CD4-positive, alpha-beta T cell treated with Interleukin-4 for 4 hours (primary cell): ENCODE measurements at places on chromosomes 2 and 18.

DNA sequence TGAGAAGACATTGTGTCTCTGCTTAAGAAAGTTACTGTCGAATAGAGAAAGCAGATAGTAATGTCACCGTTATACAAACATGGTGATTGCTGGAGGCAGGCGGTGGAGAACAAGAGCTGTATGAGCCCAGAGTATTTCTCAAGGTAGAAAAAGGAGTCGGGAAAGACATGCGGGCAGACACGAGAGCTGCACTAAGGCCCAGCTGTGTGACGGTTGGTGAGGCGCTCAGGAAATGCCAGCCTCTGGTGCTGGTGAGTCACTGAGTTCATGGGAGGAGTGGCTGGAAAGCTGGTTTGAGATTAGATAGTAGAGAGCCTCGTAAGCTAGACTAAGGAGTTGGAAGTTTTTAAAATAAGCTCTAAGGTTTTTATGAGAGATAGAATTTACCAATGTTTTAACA, 390.9 kb upstream of the TRIB2 start:
- no peak for DNase-seq

DNA sequence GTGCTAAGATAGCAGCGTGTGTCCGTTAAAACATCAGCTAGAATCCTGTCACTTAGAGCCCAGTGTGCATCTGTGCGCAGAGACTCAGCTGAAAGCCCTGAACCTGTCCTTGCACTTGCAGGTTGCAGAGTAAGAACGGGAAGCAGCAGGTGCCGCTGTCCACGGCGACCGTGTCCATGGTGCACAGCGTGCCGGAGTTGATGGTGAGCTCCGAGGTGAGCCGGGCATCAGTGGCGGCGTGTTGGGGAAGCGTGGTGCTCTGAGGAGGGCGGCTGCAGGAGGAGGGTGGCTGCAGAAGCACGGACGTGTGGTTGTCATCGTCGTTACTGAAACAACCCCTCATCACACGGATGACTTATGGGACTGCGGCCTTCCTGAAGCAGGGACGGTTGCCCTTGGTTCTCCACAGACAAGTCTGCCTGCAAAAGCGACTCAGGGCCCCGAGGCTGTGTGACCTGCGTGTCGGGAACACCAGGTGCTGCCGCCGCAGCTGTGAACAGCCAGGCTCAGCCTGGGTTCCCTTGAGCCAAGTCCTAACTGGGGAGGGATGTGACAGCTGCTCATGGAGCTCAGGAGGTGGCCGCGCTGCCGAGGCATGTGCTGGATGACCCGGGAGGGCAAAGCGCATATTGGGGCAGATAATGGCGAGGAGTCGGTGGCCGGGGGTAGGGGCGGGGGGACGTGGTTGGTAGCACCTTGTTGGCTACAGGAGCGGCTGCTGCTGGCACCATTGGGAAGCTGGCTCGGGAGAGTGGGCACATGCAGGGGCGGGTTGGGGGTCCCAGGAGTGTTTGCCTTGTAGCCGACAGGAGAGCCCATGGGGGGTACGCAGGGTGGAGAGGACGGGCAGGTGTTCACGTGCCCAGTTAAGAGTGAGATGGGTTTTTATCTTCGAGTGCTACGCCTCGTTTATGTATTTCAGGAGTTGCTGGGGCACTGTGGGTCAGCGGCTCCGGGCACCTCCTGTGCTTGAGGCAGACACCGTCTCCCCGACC, 16.6 kb downstream of the CTDP1 start:
- DNase-seq = no peak

GRCh38 chr18:75723521-75724340, 296.2 kb upstream of the SMIM21 start:
- DNase-seq = no peak

- no peak for DNase-seq
These were observed 66.0 kb upstream of the ACSL3 start for GRCh38 chr2:222794585-222795449.

GRCh38 chr18:37419866-37420265, 145.7 kb downstream of the CELF4 start:
- DNase-seq = no peak

- no peak for DNase-seq
These were observed 270.6 kb downstream of the CELF4 start for GRCh38 chr18:37294951-37295350.

DNA sequence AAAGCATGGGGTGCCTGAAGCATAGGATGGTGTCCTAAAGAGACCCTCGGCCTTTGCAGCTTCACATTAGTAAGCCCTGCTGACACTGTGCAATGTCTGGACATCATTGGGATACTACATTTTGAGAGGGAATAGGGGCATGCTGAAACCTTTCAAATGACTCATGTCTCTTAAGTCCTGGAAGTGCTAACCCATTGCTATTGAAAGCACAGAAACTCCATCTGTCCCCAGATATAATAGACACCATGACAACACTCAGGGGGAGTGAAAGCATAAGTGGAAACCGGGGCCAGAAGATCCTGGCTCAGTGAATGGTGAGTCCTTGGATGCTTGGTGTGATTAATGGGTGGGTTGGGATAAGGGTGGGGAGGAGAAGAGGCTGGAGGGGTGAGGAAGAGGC, 595.5 kb upstream of the ID2 start:
- no peak for DNase-seq

DNA sequence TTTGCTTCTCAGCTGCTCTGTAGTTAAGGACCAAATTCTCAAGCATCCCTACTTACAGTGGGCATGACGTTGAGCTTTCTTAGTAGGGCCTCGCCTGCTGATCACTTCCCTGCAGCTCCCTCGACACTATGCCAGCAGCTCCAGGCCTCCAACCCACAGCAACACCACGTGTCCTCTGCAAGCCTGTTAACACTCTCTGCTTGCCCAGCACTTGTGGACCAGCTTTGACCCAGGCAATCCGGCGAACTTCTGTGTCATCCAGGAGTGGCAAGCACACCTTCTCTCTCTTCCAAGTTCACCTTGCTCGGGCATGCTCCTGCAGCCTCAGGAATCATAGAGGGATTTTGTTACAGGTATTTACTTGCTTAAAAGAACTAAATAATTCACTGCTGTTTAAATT, 138.6 kb upstream of the FHL2 start:
- no peak for DNase-seq

- peak; percentile 21 for DNase-seq
These were observed 199.6 kb downstream of the HRH4 start for GRCh38 chr18:24659827-24660720.

DNA sequence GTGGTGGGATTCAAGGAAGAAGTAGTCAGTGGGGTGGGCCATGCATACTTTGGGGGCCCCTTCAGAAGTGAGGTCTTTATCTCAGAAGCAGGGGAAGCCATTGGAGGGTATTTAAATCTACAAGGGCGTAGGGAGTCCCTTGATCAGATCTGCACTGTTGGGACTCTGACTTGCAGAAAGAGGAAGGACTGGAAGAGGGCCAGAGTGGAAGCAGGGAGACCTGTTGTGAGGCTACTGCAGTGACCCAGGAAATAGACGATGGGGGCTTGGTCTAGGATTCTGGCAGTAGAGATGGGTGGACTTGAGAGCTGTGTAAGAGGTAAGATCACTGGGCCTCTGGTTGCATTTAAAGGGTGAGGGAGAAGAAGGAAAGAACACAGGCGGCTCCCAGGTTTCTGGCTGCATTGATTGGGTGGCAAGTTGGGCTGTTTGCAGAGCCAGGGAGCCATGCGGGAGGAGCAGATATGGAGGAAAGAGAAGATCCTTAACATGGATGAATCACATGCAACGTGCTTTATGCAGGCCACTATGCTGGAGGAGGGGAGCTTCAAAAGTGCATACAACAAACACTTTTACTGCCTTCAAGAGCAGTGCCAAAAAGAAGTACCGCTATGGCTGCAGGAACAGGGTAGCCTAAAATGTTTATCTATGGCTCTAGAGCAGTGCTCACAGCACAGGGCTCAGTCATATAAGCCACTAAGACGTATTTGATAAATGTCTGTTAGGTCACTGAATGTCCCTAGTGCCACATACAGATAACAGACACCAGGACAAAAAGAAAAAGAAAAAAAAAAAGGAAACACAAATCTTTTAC, 2.3 kb downstream of the SFXN5 start:
- DNase-seq = no peak

DNA sequence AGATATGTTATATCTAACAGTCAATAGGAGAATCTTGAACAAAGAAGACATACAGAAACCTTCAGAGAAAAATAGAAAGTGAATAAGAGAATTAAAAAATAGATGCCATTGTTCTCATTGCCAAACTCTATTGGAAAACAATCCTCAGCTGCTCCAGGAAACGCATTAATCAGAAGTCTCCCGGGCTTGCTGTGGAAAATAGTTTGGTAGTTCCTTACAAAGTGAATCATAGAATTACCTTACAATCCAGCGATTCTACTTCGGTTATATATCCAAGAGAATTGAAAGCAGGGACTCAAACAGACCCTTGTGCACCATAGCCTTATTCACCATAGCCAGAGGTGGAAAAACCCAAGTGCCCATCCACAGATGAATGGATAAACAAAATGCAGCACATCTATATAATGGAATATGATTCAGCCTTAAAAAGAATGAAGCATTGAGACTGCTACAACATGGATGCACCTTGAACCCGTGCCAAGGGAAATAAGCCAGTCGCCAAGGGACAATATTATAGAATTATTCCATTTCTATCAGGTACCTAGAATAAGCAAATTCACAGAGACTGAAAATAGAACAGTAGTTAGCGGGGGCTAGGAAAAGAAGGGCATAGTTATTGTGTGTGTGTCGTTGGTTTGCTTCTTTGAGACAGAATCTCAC, 21.9 kb upstream of the CHRNA1 start:
- DNase-seq = no peak

GRCh38 chr2:201383136-201383535, 26.0 kb upstream of the FLACC1 start:
- no peak for DNase-seq

DNA sequence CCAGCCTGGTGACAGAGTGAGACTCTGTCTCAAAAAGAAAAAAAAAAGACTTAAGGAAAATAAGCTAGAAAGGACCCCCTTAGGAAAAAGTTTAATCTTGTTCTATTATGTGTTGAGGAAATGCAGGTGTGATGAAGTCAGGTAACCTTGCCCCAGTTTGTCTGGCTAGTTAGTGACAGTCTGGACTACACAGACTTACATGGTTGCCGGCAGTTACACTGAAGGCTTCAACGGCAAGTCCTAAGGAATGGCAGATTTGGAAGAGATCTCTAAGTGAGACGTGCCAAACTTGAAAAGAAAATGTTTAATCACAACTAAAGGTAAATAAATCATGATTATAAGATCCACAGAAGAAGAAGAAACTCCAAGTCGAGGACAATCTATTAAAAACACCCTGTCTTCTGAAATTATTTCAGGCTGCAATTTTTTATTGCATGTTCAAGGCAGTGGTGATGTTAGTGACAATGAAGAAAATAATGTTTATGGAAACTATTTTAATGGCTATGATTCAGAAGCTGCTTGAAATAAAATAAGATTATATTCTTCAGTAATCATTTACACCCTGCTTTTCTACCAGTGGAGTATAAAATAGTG, 84.2 kb downstream of the TTC27 start:
- no peak for DNase-seq

DNA sequence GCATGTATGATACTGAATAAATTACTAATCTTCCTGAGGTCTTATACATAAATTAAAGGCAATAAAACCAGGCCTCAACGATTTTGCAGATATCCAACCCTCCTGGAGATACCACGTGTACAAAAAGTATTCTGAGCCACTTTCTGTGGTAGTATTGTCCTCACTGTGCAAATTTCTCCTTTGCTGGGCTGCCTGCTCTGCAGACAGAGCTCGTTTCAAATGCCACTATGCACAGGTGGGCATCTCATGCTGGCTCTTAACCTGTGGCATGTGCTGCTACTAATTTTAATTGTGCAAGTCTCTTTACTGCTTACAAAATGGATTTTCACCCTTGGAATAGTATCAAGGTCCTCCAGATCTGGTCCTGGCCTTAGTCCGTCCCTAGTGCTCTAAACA, 66.4 kb upstream of the SLC16A14 start:
- DNase-seq = no peak

GRCh38 chr2:156779416-156780120, 343.4 kb downstream of the GPD2 start:
- no peak for DNase-seq

- no peak for DNase-seq
These were observed 51.4 kb upstream of the ZNF516 start for GRCh38 chr18:76546436-76546835.

- no peak for DNase-seq
These were observed 61.3 kb upstream of the CSRNP3 start for GRCh38 chr2:165408186-165408585.

DNA sequence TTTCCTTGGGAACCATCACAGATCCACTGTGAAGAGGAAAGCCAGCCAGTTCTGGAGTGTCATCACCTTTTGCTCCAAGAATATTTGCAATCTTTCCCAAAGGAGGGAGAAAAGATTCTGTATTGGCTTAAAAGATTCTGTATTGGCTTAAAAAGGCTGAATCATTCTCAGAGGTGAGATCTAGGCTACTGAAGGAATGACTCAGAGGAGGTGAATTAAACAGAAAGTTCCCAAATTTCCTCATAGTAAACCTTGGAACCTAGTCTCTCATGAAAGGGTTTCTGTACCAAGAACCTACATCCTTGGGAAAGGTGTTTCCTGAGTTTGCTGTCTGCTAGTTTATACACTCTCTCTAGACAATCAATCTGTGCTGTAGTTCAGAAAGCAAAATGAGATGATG, 34.1 kb upstream of the GRB14 start:
- no peak for DNase-seq

- no peak for DNase-seq
These were observed 662.9 kb downstream of the IRS1 start for GRCh38 chr2:226136739-226137138.

DNA sequence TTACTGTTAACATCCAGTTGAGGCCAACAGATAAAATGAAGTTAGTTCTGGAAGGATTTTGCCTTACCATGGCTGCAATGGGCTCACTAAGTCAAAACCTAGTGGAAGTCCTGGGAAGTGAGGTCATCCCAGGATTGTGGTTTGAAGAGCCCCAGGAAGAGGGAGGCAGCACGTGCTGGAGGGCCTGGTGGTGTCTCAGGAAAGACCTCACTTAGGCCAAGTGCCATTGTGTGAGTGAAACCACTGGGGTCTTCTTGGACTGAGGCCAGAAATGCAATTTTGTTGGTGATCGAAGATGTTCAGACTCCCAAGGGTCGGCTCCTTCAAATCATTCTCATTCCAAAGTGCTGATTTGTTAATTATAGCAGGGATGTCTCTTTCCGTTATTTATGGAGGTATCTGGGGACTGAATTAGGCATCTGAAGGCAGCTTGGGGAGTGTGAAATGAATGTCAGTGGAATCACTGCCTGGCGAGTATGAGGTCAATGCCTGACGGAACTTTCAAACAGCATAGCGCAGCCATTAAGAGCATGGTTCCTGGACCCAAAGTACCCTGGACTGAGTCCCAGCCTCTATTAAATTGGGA, 60.0 kb downstream of the IL1R2 start:
- no peak for DNase-seq

GRCh38 chr2:173457366-173457765, 102.7 kb downstream of the CDCA7 start:
- no peak for DNase-seq
